ENCODE measurements at places on chromosomes 4 and X. TPM values are rescaled to one million over a fixed set of nuclear protein-coding genes. Genes with fewer than 3 reads are reported as not detected.

Gene TET2
- total RNA-seq, result 5.6 TPM

Gene PCDH19
- under 0.01 TPM for total RNA-seq

Gene FOXR2
- not detected for total RNA-seq

Gene SPANXD
- not detected for total RNA-seq

Gene PCDH11X
- total RNA-seq, result under 0.01 TPM

Gene MED12
- 19.0 TPM for total RNA-seq

Gene FAM47E
- not detected for total RNA-seq

Gene GIMD1
- not detected for total RNA-seq

Gene AFM
- not detected for total RNA-seq

Gene PDE6B
- under 0.01 TPM for total RNA-seq

Gene AWAT2
- not detected for total RNA-seq

Gene ARAF
- total RNA-seq, result 31.5 TPM

Gene IBSP
- total RNA-seq, result not detected

Gene RIPPLY1
- total RNA-seq, result not detected

Gene KLB
- total RNA-seq, result not detected

Gene HSD17B13
- 0.24 TPM for total RNA-seq

Gene MAGED4B
- 63.1 TPM for total RNA-seq

Gene CCDC149
- total RNA-seq, result 22.2 TPM

Gene AGTR2
- 0.16 TPM for total RNA-seq

Gene TLR8
- not detected for total RNA-seq

Gene IL13RA1
- 31.9 TPM for total RNA-seq

Gene HTRA3
- total RNA-seq, result 10.3 TPM

Gene PCDH18
- 59.1 TPM for total RNA-seq

Gene FGA
- not detected for total RNA-seq

Gene VEGFD
- total RNA-seq, result not detected

Gene FAM241A
- total RNA-seq, result 2.3 TPM
